Mesenteric fat pad (tissue), 1 donor: ENCODE measurements at places on chromosomes 3 and 15. TPM values are rescaled to one million over a fixed set of nuclear protein-coding genes. Genes with fewer than 3 reads are reported as not detected.

DNA sequence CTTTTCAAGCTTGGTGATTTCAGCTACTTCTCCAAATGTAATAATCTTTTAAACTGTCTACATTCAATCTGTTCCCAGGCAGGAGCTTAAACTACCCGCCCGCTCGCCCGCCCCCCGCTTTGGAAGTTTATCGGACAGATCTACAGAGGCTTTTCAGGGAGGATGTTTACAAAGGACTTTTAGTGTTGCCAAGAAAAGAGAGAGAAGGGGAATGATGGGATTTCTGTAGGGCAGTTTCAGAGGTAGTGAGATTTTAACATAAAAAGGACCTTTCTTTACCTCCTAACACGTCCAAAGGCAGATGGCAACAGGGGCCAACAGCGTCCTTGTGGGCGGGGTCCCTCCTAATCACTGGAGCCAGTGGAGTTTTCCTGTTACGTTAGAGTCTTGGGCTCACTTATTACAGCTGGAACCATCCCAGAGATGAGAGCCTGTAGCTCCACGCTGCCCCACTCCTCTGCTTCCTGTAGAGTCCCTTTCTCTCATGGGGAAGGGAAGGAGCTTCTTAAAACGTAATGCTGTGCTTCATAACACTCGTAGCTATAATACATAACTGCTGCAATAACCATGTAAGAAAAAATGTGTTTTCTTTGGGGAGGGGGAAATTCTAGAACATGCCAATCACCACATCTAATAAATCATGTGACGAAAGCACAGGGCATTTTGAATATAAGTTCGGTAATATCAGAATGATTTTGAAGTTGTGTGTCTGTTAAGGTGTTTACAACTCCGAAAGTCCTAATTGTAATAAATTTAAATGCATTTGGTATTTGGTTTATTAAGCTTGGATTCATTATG, 30.9 kb downstream of the HES1 start:
- no peak for DNase-seq

HERC2 gene
- total RNA-seq = 62.2 TPM

DNA sequence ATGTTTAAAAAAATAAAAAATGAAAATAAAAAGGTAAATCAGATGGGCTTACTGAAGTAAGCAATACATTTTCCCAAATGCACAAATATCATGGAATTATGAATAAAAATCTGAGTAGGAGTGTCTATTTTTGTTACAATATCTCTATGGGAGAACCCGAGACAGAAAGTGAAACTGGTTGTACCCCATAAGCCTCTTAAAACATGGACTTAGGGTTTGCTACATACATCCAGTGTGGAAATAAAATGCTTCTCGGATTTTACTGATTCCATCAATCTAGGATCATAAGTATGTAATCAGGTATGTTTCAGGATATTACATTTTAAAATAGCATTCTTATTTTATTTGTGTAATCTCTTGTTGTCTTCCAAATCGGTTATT, 177.8 kb upstream of the CDIN1 start:
- DNase-seq = no peak

- DNase-seq = peak; percentile 94
Measured at GRCh38 chr3:48847053-48847503, 596 bp downstream of the PRKAR2A start.
